Karpas-422 (cell line): ENCODE measurements at places on chromosomes 2 and 18. TPM values are rescaled to one million over a fixed set of nuclear protein-coding genes. Genes with fewer than 3 reads are reported as not detected.

Gene UCN
- 2.5 and 7.1 TPM in 2 replicates for total RNA-seq

Gene HSPE1
- total RNA-seq, result 132 and 192 TPM in 2 replicates

Gene GALR1
- not detected in 2 replicates for total RNA-seq

Gene GAL3ST2
- total RNA-seq, result not detected in 2 replicates

DNA sequence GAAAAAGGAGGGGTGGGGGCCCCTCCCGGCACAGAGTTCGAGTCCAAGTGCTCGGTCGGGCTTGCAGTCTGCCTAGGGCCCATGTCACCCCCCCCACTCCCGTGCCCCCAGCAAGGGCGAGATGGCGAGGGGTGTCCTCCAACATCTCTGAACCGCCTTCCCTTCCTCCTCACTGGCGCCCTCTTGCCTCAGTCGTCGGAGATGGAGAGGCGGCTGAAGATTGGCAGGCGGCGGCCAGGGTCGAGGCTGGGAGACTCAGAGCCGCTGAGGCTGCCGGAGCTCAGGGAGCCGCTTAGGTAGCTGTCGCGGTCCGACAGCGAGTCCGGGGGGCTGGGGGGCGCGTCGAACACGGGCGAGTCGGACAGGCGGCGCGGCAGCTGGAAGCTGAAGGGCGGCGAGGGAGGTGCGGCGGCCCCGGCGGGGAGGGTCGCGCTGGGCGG lies 2.3 kb downstream of the ZFP36L2 start:
- H3K4me1 ChIP-seq, result peaks cover 73% of the 10 kb centered on the region
- peak overlapping the region; percentile 97 for H3K27ac ChIP-seq
- peak overlapping the region; percentile 90 for H3K4me3 ChIP-seq
- H3K27me3 ChIP-seq, result no peaks in the 10 kb centered on the region
- H3K36me3 ChIP-seq, result peaks cover 17% of the 10 kb centered on the region

DNA sequence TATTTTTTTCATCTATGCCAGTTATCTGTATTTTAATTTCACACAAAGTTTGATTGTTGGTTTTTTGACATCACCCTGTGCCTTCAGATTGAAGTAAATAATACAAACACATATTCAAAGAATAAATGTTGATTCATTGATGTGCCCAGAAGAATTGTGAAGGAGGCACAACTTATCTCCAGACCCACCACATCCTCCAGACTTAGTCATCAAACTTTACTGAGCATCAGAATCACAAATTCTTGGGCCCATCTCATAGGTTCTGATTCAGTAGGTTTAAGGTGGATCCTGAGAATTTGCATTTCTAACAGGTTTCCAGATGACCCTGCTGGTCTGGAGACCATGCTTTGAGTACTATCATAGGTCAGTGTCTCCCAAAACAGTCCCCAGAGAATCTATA lies 82.8 kb upstream of the PIK3C3 start:
- no peaks in the 10 kb centered on the region for H3K27me3 ChIP-seq
- H3K36me3 ChIP-seq, result no peaks in the 10 kb centered on the region
- DNase-seq, result no peak
- no peak overlapping the region for H3K27ac ChIP-seq

GRCh38 chr18:45820106-45820745 lies 5.2 kb upstream of the SIGLEC15 start:
- no peak overlapping the region for H3K27ac ChIP-seq
- H3K36me3 ChIP-seq, result no peaks in the 10 kb centered on the region
- DNase-seq, result peak; percentile 39
- H3K4me3 ChIP-seq, result no peak overlapping the region
- peaks cover 4% of the 10 kb centered on the region; the same call in 1 of the 2 replicates for H3K27me3 ChIP-seq

GRCh38 chr2:103875131-103875530 lies 978.8 kb upstream of the POU3F3 start:
- H3K27me3 ChIP-seq, result no peaks in the 10 kb centered on the region
- no peaks in the 10 kb centered on the region for H3K36me3 ChIP-seq
- H3K4me3 ChIP-seq, result no peak overlapping the region
- no peaks in the 10 kb centered on the region for H3K4me1 ChIP-seq

- no peaks in the 10 kb centered on the region for H3K36me3 ChIP-seq
- no peaks in the 10 kb centered on the region for H3K4me1 ChIP-seq
- DNase-seq, result peak; percentile 37
- H3K4me3 ChIP-seq, result no peak overlapping the region
- H3K27ac ChIP-seq, result no peak overlapping the region
These were observed 53.3 kb upstream of the CXCR4 start for GRCh38 chr2:136171223-136171622.

DNA sequence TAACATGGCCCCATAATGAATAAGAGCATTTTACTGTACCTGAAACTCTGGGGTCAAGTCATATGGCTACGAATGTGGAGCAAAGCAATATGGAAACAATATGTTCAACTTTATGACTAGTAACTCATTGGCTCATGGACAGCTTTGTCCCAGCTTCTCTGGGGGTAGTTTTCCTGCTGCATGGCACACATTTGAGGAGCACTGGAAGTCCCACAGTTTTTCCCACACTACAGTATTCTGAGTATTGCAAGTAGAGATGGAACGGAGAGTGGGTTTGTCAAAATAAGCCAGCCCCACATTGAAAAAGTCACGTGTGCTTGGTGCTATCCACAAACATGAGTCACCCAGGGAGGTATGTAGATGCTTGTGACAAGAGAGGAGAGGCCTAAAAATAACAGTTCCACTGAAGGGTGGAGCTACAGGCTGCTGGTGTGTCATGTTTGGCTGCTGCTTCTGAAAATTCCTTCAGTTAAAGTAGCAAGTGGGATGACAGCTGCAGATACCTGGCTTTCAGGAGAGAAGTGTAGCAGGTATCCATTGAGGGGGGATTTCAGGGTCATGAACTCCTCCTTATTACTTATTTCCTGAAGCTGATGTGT lies 48.2 kb upstream of the CTAGE1 start:
- no peaks in the 10 kb centered on the region for H3K4me1 ChIP-seq
- no peaks in the 10 kb centered on the region for H3K27me3 ChIP-seq
- DNase-seq, result no peak
- H3K27ac ChIP-seq, result no peak overlapping the region
- H3K36me3 ChIP-seq, result no peaks in the 10 kb centered on the region
- H3K4me3 ChIP-seq, result no peak overlapping the region

GRCh38 chr18:39375066-39375465 lies 1809.5 kb upstream of the CELF4 start:
- H3K4me3 ChIP-seq, result no peak overlapping the region
- no peaks in the 10 kb centered on the region for H3K36me3 ChIP-seq
- no peaks in the 10 kb centered on the region for H3K4me1 ChIP-seq
- H3K27ac ChIP-seq, result no peak overlapping the region
- H3K27me3 ChIP-seq, result no peaks in the 10 kb centered on the region

DNA sequence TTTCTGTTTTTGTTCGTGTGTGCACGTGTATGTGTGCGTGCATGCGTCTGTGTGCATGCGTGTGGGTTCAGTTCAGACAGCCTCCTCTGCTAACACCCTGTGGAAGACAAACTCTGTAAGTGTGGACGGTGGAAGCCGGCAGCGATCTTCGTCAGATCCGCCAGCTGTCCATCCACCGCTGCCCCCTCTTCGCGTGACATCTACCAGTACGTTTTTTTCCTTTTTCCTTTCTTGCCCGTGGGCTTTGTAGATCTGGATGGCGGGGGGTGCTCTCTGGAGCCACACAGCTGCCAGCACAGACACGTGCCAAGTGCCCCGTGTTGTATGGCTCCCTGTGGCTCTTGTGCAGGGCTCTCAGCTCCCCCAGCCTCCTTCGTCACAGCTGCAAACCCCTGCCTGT lies 32.3 kb downstream of the ITGB1BP1 start:
- H3K4me3 ChIP-seq, result no peak overlapping the region
- DNase-seq, result no peak
- H3K27me3 ChIP-seq, result no peaks in the 10 kb centered on the region
- no peaks in the 10 kb centered on the region for H3K36me3 ChIP-seq
- H3K27ac ChIP-seq, result no peak overlapping the region

- H3K27me3 ChIP-seq, result no peaks in the 10 kb centered on the region
- H3K4me3 ChIP-seq, result no peak overlapping the region
- no peak for DNase-seq
- no peak overlapping the region for H3K27ac ChIP-seq
- H3K4me1 ChIP-seq, result peaks cover 8% of the 10 kb centered on the region
These were observed 58.0 kb upstream of the TMEM178A start for GRCh38 chr2:39607538-39608262.

DNA sequence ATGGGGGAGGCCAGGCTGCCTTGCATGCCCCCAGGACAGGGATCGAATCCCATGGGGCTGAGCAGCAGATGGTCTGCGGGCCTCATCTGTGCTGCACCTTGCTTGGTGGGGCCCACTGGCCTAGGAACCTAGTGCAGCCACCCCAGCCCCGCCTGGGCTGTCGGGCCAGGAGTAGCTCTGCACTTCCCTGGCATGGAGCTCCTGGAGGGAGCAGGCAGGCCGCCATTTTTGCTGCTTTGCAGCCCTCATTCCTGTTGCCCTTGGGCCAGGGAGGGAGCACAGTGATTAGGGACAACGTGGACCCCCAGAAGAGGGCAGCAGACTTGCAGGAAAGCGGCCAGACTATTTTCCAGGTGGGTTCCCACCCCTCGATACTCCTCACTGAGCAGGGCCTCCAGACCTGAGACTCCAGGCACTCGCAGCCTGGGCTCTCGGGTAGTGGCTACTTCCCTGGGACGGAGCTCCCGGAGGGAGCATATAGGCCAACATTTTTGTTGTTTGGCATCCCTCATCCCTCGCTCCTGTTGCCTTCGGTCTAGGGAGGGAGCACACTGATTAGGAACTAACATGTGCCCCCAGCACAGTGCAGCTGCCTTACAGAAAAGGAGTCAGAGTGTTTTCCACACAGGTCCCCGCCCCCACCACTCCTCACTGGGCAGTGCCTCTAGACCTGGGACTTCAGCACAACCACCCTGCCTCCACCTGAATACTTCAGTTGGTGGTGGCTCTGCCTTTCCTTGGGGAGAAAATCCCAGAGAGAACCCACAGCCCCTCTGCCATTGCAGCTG lies 99.5 kb downstream of the MAIP1 start:
- no peaks in the 10 kb centered on the region for H3K36me3 ChIP-seq
- no peak overlapping the region for H3K27ac ChIP-seq
- H3K27me3 ChIP-seq, result no peaks in the 10 kb centered on the region
- no peak overlapping the region for H3K4me3 ChIP-seq
- DNase-seq, result no peak

GRCh38 chr2:230589497-230590015 lies 123.1 kb upstream of the CAB39 start:
- peaks cover 10% of the 10 kb centered on the region for H3K4me1 ChIP-seq
- no peaks in the 10 kb centered on the region for H3K36me3 ChIP-seq
- peak; percentile 80 for DNase-seq
- H3K27ac ChIP-seq, result no peak overlapping the region
- H3K27me3 ChIP-seq, result no peaks in the 10 kb centered on the region

GRCh38 chr2:196275646-196276352 lies 104.4 kb upstream of the STK17B start:
- no peaks in the 10 kb centered on the region for H3K36me3 ChIP-seq
- peak overlapping the region; percentile 91 for H3K27ac ChIP-seq
- no peaks in the 10 kb centered on the region for H3K27me3 ChIP-seq
- H3K4me3 ChIP-seq, result peak overlapping the region; percentile 45

- H3K27me3 ChIP-seq, result no peaks in the 10 kb centered on the region
- H3K4me3 ChIP-seq, result no peak overlapping the region
- peaks cover 21% of the 10 kb centered on the region; the same call in 1 of the 2 replicates for H3K36me3 ChIP-seq
- DNase-seq, result no peak
- H3K27ac ChIP-seq, result no peak overlapping the region
- peaks cover 4% of the 10 kb centered on the region for H3K4me1 ChIP-seq
These were observed 20.0 kb downstream of the TRIP12 start for GRCh38 chr2:229901819-229902218.

GRCh38 chr2:69054431-69054830 lies 41.5 kb downstream of the ANTXR1 start:
- H3K27ac ChIP-seq, result no peak overlapping the region
- no peak for DNase-seq
- no peak overlapping the region for H3K4me3 ChIP-seq
- H3K27me3 ChIP-seq, result no peaks in the 10 kb centered on the region

- no peaks in the 10 kb centered on the region for H3K4me1 ChIP-seq
- no peaks in the 10 kb centered on the region; the same call in 1 of the 2 replicates for H3K27me3 ChIP-seq
- no peak for DNase-seq
- no peaks in the 10 kb centered on the region for H3K36me3 ChIP-seq
- no peak overlapping the region for H3K27ac ChIP-seq
- no peak overlapping the region for H3K4me3 ChIP-seq
These were observed 249.0 kb downstream of the EXOC6B start for GRCh38 chr2:72576861-72577260.

GRCh38 chr2:123953846-123954245 lies 71.2 kb upstream of the CNTNAP5 start:
- H3K4me3 ChIP-seq, result no peak overlapping the region
- DNase-seq, result no peak
- no peak overlapping the region for H3K27ac ChIP-seq
- no peaks in the 10 kb centered on the region for H3K4me1 ChIP-seq
